ENCODE measurements at places on chromosomes 16 and 17. TPM values are rescaled to one million over a fixed set of nuclear protein-coding genes. Genes with fewer than 3 reads are reported as not detected.

KIF18B gene
- 15.2 TPM for total RNA-seq

CES5A gene
- not detected for total RNA-seq

RAPGEFL1 gene
- total RNA-seq = 58.6 TPM

TBC1D3G gene
- not detected for total RNA-seq

OTOP3 gene
- total RNA-seq = 0.14 TPM

MSRB1 gene
- total RNA-seq = 6.7 TPM

TTC19 gene
- 38.6 TPM for total RNA-seq

SNX11 gene
- 12.3 TPM for total RNA-seq
